Right renal cortex interstitium (tissue), 3 donors: ENCODE measurements at places on chromosomes 3 and 15. TPM values are rescaled to one million over a fixed set of nuclear protein-coding genes. Genes with fewer than 3 reads are reported as not detected.

GRCh38 chr15:33400941-33401340 is 90.2 kb downstream of the RYR3 start:
- DNase-seq: no peak

- DNase-seq: no peak
These were observed 39.9 kb downstream of the ISG20 start for GRCh38 chr15:88678755-88679154.

DNA sequence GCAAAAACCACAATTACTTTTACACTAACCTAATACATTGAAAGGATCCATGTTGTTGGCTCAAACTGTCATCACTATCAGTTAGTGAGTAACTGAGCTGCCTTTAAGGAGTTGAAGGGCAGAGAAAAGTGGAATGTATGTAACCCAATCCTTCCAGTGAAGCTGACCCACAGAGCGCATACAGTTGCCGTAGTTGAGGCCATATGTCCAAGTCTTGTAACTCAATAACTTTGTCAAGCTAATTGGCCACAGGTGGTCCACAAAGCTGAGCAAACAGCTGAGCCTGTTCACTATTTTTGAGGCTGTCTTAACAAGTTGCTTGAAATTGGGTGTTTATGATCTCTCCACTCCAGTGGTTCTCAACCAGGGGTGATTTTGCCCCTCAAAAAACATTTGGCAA is 169.0 kb upstream of the SLC24A5 start:
- no peak for DNase-seq

GRCh38 chr3:188605905-188606304 is 451.9 kb downstream of the LPP start:
- no peak for DNase-seq

DNA sequence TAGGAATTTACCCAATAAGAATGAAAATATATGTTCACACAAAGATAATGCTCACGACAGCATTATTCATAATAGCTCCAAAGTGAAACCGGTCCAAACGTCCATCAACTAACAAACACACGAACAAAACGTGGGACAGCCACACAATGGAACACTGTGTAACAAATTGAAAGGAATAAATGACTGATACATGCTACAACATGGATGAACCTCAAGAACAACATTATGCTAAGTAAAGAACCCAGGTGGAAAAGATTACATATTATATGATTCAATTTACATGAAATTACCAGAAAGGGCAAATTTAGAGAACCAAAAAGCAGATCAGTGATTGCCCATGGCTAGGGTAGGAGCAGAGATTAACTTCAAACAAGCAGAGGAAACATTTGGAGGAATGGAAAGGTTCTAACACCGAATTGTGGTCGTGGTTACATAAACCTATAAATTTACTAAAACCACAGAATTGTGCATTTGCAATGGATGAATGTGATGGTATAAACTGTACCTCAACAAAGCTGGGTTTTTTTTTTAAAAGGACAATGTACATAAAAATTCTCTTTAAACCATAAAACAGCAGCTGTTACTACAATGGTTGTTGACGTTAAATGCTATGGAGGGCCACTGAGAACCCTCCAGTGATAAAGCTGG is 76.3 kb downstream of the XXYLT1 start:
- no peak for DNase-seq

GRCh38 chr3:63364910-63365309 is 86.8 kb downstream of the SYNPR start:
- no peak for DNase-seq

DNA sequence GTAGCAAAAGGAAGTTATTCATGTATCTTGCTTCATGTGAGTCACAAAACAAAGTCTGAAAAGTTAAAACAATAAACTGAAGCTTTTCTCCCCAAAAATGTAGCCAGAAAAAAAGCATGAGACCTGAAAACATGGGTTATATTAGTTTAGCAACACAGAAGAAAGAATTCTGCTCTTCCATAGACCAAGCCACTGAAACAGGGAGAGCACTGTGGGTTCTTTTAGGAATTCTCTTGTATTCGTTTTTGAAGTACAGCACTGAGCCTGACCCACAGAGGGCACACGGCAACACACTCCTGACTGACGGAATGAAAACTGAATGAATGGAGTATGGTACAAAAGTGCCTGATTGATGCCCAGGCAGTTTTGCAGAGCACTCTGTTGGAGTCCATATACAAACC is 66.6 kb downstream of the TM4SF4 start:
- DNase-seq: no peak

- DNase-seq: no peak
These were observed 74.6 kb downstream of the ZBTB20 start for GRCh38 chr3:115072265-115073021.

DNA sequence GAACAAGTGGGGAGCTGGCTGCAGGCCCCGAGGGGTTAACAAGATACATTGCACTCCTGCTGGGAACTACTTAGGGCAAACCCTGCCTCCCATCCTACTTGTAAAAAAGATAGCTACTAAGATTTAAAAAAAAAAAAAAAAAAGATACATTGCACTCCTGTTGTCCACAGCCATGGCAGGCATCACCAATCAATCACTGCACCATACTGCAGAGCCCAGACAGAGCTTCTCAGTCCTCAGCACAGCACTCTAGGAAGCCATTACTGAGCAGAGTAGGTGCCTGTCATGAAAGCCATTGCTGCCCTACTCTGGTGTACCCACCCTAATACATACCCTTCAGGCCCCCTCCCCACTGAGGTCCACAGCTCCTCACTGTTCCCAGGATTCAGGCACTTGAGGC is 64.8 kb downstream of the RASGRF1 start:
- no peak for DNase-seq

- no peak for DNase-seq
These were observed 321.2 kb upstream of the AZI2 start for GRCh38 chr3:28669870-28670269.

GRCh38 chr3:14494973-14495300 is 45.2 kb downstream of the GRIP2 start:
- DNase-seq: no peak

DNA sequence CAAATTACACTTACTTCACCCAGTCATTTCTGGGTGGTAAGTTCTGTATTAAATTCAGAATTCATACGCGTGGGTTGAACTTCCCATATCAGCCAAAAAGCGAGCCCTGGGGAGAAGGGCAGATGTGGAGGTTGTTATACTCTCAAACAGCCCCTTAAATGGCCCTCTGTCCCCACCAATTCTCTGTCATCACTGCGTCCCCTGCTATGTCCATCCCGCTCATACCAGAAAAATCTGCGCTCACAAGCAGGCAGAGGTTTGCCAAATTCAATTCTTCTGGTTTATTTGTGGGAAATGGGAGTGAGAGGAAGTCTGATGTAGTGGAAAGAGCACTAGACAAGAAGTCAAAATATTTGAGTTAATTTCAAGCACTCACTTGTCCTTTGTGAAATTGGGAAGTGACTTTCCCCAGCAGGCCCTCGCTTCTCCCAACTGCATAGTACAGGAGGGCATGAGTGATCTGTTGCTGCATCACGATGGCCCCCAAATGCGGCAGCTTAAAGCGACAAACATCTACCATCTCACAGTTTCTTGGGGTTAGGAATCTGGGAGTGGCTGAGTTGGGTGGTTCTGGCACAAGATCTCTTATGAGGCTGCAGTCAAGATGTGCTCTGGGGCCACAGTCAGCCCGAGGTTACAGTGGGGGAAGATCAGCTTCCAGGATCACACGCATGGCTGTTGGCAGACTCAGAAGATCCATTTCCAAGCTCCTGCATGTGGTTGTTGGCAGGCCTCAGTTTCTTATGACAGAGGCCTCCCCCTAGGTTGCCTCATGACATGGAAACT is 67.7 kb downstream of the CPN2 start:
- no peak for DNase-seq

GRCh38 chr3:86624192-86624591 is 366.8 kb downstream of the VGLL3 start:
- no peak for DNase-seq

DNA sequence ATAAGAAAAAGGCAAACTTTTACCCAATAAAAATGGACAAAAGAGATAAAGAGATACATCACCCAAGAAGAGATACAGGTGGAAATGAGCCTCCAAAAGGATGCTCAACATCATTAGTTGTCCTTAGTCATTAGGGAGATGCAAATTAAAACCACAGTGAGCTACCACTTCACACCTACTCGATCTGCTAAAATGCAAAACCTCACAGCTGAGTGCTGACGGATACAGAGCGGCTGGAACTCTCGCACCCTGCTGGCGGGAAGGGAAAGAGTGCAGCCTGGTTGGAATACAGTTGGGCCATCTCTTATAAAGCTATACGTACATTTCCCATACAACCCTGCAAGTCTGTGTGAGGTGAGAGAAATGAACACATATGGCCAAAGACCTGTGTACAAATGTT is 78.5 kb upstream of the PRR20G start:
- no peak for DNase-seq

- DNase-seq: no peak
These were observed 1302.6 kb upstream of the EPHA6 start for GRCh38 chr3:95511828-95512227.

DNA sequence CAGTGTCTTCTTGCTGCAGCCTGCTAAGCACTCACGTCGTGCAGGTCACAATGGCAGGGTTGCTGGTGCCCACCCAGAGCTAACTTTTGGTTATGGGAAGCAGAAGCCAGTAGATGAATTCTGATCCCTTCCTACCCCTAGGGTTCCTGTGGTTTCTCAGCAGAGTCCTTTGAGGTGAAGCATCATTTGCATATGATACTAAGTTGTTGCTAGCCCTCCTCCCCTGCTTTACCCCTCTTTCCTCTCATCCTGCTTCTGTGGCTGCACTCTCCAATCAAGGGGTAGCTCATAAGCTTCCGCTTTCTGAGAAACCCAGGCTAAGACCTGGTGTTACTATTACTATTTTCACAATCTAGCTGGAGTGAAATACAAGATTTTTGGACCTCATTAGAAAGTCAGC is 22.1 kb upstream of the HEG1 start:
- DNase-seq: no peak

GRCh38 chr15:78308422-78309032 is 9.1 kb upstream of the SKIC8 start:
- DNase-seq: peak; percentile 49

- DNase-seq: no peak
These were observed 36.8 kb upstream of the KLHL25 start for GRCh38 chr15:85831415-85832113.

DNA sequence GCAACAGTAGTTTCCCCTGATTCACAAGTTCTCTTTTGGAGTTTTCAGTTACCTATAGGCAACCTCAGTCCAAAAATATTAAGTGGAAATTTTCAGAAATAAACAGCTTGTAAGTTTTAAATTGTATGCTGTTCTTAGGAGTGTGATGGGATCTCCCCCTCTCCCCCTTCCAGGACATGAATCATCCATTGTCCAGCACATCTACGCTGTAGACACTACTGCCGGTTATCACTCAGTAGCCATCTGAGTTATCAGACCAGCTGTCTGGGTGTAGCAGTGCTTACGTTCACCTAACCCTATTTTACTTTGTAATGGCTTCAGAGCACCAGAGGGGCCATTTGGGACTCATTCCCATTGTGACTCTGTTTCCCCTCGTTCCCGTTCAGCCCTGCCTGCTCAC is 96.7 kb upstream of the PLXNA1 start:
- DNase-seq: no peak

Gene GMNC
- 6.0 TPM for polyA plus RNA-seq

Gene SMCO1
- polyA plus RNA-seq: not detected

Gene KBTBD8
- polyA plus RNA-seq: 1.5 TPM

Gene ZBTB20
- 7.6 TPM for polyA plus RNA-seq

Gene GHSR
- polyA plus RNA-seq: not detected

Gene SHC4
- polyA plus RNA-seq: 3.1 TPM

Gene TEX264
- 64.2 TPM for polyA plus RNA-seq

Gene GASK1A
- polyA plus RNA-seq: 3.6 TPM
